Activated T-helper 17 cell treated with anti-CD3 and anti-CD28 coated beads, Interleukin-2, amount 50 U/mL, for 72 hours (primary cell): ENCODE measurements at places on chromosomes 1 and 21.

DNA sequence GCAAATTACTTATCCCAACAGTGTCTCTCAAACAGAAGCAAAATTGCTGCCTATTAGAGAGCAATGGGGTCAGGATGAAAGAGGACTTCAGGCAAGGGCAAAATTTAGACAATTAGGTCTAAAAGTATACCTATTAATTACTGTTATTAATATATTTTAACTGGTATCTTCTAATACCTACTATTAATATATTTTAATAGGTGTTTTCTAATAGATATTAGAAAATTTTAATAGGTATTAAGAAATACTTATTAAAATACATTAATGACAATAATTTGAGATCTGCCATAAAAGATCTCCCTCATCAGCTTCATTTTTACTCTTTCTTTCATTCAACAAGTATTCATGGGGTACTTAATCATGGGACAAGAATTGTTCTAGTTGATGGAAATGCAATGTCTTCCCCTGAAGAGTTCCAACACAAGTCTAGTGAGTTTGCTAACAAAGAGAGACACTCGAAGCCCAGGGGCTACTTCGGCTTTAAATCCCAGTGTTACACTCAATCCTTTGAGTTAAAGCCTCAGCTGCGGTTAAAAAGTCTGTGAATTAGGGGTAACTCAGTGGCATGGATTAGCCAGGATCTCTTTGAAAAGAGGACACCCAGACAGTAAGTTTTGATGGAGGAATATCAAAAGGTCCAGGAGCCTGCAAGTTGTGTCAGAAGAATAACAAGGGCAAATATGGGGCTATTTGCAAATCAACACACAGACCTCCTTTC, 44.1 kb downstream of the STYXL2 start:
- ATAC-seq = no peak
- H3K4me3 ChIP-seq = no peak overlapping the region
- peaks cover 13% of the 10 kb centered on the region for H3K27me3 ChIP-seq
- no peaks in the 10 kb centered on the region for H3K36me3 ChIP-seq
- no peaks in the 10 kb centered on the region for H3K4me1 ChIP-seq

GRCh38 chr1:186149591-186149990, 225.5 kb downstream of the TPR start:
- H3K27ac ChIP-seq = no peak overlapping the region
- no peaks in the 10 kb centered on the region for H3K4me1 ChIP-seq
- H3K36me3 ChIP-seq = no peaks in the 10 kb centered on the region
- no peak overlapping the region for H3K4me3 ChIP-seq
- no peaks in the 10 kb centered on the region for H3K27me3 ChIP-seq

DNA sequence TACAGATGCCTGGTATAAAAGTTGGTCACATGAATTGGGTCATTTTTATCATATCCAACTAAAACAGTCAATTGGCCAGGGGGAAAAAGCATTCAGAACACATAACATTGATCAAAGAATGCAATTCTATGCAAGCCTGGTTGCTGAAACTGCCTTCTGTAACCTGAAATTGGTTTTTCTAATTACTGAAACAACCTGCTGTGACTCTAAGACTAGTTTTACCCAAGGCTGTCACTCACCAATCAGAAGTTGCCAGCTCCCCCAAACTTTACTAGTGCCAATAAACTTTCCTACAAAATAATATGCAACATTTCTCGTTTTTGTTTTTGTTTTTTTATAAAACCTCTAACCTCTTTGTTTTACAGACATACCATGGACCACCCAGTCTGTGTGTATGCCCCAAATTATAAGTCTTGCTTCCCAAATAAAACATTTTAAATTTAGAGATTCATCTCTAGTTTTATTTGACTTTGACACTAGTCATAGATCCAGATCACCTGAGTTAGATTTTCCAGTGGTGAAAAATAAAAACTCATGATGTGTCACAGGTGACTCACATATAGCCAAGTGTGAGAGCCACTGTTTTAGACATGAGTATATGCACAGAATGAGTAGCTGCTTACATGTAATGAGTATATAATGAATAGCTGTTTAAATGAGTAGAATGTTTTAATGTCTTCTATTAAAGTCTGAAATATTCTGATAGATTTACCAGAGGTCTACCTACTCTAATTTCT, 64.2 kb upstream of the CR2 start:
- H3K36me3 ChIP-seq = no peaks in the 10 kb centered on the region
- H3K27ac ChIP-seq = peak overlapping the region; percentile 82
- peak overlapping the region; percentile 20 for H3K4me3 ChIP-seq
- no peaks in the 10 kb centered on the region for H3K4me1 ChIP-seq
- H3K27me3 ChIP-seq = peaks cover 10% of the 10 kb centered on the region

DNA sequence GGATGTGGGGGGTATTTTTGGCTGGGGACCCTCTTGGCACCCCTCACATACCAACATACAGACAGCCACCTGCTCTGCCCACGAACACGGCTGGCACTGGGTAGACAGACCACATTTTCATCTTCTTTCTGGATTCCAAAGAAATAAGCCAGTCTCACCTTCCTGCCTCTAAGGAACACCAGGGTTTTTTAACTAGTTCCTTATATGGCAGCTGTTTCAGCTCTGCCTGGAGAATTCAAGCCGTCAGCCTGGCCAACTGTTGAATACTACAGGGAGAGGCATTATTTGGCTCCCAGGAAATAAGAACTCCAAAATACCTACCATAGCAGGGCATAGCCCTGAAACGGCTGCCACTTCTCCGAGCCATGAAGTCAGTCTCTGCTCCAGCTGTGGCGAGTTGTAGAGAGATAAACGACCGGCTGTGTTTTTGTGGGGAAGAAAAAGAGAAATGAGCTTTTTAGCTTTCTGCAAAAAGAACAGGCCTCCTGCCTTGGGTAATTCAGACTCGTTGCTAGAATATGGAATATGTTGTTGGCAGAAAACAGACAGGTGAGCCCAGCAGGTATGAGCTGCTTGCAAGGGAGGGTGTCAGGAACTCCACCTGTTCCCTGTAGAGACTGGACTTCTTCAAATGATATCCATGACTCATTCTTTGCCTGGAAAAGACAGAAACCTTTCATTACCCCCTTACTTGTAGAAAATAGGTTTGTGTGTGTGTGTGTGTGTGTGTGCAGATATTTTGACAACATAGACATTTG, 51.8 kb downstream of the MT1HL1 start:
- H3K27ac ChIP-seq = no peak overlapping the region
- H3K27me3 ChIP-seq = peaks cover 4% of the 10 kb centered on the region
- ATAC-seq = no peak
- H3K4me1 ChIP-seq = no peaks in the 10 kb centered on the region
- H3K36me3 ChIP-seq = no peaks in the 10 kb centered on the region

- H3K27me3 ChIP-seq = peaks cover under 1% of the 10 kb centered on the region
- no peak for ATAC-seq
- no peak overlapping the region for H3K4me3 ChIP-seq
- H3K36me3 ChIP-seq = peaks cover 16% of the 10 kb centered on the region
- H3K27ac ChIP-seq = no peak overlapping the region
- no peaks in the 10 kb centered on the region for H3K4me1 ChIP-seq
Measured at GRCh38 chr1:33300673-33301072, 20.2 kb downstream of the A3GALT2 start.

DNA sequence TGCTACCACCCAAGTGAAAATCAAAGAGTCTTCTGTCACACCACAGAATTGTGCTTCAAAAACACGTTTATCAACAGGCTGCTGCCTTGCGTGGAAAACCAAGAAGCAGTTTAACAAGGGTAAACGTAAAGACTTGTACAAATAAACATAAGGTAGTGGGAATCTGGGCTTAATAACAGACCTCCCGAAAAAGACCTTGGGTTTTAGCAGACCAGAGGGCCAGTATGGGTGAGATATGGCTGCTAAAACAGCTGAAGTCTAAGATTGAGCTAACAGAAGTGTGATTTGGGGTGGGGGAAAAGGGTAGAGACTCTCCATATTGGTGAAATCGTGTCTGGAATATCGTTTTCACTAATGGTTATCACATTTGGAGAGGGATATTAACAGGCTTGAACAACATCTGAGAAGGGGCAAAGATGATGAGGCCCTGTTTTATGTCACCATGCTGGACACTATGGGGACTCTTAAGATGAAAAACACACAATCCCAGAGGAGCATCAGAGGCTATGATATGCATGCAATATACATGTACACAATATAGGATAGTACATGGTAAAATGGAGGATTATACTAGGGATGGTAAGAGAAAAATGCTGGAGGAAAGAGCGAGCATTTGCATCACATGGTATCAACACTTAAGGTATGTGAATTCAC, 1.4 kb downstream of the MOV10 start:
- ATAC-seq = no peak
- H3K27ac ChIP-seq = peak overlapping the region; percentile 32
- peaks cover 41% of the 10 kb centered on the region for H3K4me1 ChIP-seq
- peaks cover 36% of the 10 kb centered on the region for H3K36me3 ChIP-seq
- H3K4me3 ChIP-seq = peak overlapping the region; percentile 94

DNA sequence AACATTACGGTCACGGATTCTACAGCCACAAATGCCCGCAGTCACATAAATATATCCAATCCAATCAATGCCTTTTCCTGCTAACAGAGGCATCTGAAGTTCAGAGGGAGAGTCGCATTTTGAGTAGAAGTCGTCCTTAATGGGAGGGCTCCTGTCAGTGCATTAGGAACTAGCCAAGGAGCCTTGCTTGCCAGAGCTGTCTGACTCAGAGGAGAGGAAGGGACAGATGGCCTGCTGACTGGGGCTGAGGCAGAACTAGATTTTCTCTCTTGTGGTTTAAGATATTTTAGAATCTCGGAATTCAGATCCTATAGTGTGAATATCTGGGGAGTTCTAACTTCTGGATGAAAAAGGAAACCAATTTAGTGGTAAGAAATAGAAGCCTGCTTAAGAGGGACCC, 10.6 kb downstream of the XKR8 start:
- H3K4me1 ChIP-seq = peaks cover 35% of the 10 kb centered on the region
- H3K27me3 ChIP-seq = no peaks in the 10 kb centered on the region
- H3K36me3 ChIP-seq = peaks cover 56% of the 10 kb centered on the region
- H3K27ac ChIP-seq = peak overlapping the region; percentile 90
- ATAC-seq = no peak
- no peak overlapping the region for H3K4me3 ChIP-seq

DNA sequence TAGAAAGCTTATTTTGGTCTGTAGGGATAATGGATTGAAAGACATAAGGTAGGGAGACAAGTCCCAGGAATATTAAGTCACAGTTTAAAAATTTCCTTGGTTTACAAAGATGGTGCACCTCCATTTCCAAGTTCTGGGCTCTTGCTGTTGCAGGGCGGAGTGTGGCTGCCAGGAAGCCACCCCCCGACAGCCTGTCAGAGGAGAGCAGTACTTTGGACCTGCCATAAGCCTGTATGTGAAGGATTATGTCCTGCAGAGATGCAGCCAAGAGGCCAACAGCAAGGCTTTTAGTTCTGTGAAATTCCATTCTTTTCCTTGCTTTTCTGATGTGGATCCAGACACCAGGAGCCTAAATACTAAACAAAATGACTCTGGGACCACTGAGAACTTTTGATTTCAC, 31.9 kb upstream of the GTF2B start:
- no peaks in the 10 kb centered on the region for H3K4me1 ChIP-seq
- ATAC-seq = no peak
- peaks cover 85% of the 10 kb centered on the region for H3K36me3 ChIP-seq
- H3K4me3 ChIP-seq = no peak overlapping the region
- no peak overlapping the region for H3K27ac ChIP-seq
- no peaks in the 10 kb centered on the region for H3K27me3 ChIP-seq

DNA sequence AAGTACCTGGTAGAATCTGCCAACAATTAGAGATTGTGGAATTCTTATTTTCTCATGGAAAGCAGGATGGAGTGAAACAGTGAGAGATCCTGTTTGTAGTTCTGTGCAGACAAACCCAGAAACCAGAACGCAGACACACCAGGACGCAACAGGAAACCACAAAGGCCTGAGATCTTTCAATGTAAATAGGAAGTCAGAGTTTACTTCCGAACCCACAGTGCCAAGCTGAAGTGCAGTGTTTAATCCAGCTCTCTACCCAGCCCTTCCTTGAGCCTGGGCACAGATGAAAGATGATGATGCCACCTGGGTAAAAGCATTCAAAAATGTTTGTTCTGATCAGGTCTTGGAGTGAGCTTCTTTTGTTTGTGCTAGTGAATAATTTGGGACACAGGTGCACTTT, 244.2 kb upstream of the HOOK1 start:
- H3K4me3 ChIP-seq = peak overlapping the region; percentile 14
- no peak overlapping the region for H3K27ac ChIP-seq
- H3K4me1 ChIP-seq = peaks cover 10% of the 10 kb centered on the region
- ATAC-seq = peak; percentile 71
- no peaks in the 10 kb centered on the region for H3K27me3 ChIP-seq

DNA sequence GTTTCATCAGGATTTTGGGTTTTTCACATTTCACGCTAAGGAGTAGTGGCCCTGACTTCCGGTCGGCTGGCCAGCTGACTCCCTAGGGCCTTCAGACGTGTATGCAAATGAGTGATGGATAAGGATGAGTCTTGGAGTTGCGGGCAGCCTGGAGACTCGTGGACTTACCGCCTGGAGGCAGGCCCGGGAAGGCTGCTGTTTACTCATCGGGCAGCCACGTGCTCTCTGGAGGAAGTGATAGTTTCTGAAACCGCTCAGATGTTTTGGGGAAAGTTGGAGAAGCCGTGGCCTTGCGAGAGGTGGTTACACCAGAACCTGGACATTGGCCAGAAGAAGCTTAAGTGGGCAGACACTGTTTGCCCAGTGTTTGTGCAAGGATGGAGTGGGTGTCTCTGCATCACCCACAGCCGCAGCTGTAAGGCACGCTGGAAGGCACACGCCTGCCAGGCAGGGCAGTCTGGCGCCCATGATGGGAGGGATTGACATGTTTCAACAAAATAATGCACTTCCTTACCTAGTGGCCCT, 23.1 kb upstream of the TNFRSF1B start:
- peak; percentile 74 for ATAC-seq
- peaks cover 27% of the 10 kb centered on the region for H3K4me1 ChIP-seq
- no peaks in the 10 kb centered on the region for H3K27me3 ChIP-seq
- peak overlapping the region; percentile 49 for H3K4me3 ChIP-seq

- no peaks in the 10 kb centered on the region for H3K36me3 ChIP-seq
- ATAC-seq = no peak
- H3K4me3 ChIP-seq = no peak overlapping the region
- H3K27ac ChIP-seq = no peak overlapping the region
Measured at GRCh38 chr1:13675151-13675651, 24.8 kb upstream of the PRDM2 start.

GRCh38 chr1:203675596-203676347, 49.1 kb downstream of the ATP2B4 start:
- H3K4me3 ChIP-seq = peak overlapping the region; percentile 88
- no peak for ATAC-seq
- peaks cover 41% of the 10 kb centered on the region for H3K36me3 ChIP-seq

DNA sequence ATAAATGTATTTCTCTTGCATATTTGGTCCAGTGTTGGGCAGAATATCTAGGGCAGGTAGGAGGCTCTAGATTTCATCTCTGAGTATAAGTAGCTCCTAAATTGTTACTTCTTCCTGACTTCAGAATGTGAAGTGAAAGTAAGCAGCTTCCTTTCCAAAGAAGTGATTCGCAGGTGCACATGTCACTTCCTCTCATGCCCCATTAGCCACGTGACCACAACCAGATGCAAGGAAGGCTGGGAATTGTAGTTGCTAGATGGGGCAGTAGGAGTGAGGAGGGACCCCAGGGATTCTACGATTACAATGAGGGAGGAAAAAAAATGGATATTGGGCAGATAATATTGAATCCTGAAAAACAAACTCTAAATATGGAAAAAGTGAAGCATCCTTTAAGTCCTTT, 113.2 kb upstream of the CYYR1 start:
- no peak overlapping the region for H3K4me3 ChIP-seq
- peak; percentile 51 for ATAC-seq
- no peaks in the 10 kb centered on the region for H3K4me1 ChIP-seq
- H3K27me3 ChIP-seq = peaks cover 5% of the 10 kb centered on the region
- no peak overlapping the region for H3K27ac ChIP-seq
- no peaks in the 10 kb centered on the region for H3K36me3 ChIP-seq
